ENCODE measurements at places on chromosomes 6 and 20.

- DNase-seq = no peak
Observed at GRCh38 chr6:344816-345340, 46.7 kb upstream of the IRF4 start.

DNA sequence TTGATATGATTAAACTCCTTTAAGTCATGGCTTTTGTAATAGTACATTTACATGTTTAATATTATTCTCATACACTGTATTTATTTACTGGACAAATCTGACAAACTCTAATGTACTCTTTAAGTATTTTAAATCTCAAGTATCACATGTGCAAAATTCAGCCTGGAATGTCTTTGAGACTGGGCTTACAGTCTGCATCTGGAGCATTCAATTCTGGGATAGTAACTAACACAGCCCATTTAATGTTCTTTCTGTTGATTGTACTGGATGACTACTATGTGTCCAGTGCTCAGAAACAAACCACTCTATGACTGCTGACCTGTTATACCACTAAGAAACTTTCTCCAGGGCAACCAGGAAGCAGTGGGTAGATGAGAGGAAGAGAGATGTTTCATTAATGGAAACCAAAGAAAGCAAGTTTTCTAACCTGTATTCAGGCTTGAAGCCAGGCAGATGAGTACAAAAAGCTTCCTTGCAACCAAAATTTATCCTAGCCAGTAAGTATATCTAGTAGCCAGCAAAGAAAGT is 26.8 kb downstream of the FBXL4 start:
- no peak for DNase-seq

- DNase-seq = no peak
Observed at GRCh38 chr6:69022993-69023392, 387.9 kb downstream of the ADGRB3 start.

DNA sequence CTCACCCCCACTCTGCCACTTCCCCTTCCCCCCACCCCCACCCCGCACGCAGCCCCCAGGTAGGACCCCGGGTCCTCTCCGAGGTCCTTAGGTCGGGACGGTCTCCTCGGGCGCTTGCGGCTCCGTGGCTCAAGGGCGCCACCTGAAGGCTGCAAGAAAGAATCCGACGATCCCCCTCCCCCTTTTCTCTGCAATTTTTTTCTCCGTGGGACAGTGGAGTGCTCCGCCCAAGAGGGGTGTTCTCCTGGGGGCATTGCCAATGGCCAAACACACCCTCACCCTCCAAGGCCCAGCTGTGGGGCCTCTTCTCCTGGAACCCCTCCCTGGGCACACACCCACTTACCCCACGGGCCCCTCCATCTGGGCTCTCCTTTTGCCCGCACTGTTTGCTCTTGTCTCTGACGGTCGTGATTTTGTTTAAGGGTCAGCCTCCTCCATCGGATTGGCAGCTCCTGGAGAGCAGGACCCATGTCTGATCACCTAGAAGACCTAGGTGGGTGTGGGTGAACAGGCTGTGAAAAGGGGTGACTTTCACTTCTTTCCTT is 1.1 kb upstream of the TMEM74B start:
- DNase-seq = no peak

DNA sequence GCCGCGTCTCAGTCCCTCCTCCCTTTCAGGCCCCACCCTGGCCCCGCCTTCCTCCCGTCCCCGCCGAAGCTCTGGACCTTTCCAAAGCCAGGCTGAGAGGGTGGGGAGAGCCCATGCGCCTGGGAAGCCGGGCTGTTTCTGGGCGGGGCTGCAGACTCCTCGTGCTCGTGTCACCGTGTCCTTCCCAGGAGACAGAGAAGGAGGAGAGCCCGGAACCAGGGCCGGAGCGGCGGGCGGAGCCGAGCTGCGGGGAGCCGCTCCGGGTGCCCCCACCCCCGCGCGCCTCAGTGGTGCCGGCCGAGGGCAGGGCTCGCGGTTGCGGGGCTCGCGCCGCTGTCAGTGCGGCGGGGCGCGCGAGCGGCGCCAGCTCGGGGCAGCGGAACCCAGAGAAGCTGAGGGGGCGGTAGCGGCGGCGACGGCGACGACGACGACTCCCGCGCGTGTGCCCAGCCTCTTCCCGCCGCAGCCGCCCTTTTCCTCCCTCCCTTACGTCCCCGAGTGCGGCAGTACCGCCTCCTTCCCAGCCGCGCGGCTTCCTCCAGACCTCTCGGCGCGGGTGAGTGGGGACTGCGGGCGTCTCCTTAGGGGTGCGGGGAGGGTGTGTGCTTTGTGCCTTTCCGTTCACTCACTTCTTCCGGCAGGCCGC is at the start of gene RALY:
Gene RALY, plus strand, starts transcription at position 336 of the 646 bp plus-strand sequence. CDS start 78,164 bp downstream, outside the sequence.
- peak; percentile 98 for DNase-seq

DNA sequence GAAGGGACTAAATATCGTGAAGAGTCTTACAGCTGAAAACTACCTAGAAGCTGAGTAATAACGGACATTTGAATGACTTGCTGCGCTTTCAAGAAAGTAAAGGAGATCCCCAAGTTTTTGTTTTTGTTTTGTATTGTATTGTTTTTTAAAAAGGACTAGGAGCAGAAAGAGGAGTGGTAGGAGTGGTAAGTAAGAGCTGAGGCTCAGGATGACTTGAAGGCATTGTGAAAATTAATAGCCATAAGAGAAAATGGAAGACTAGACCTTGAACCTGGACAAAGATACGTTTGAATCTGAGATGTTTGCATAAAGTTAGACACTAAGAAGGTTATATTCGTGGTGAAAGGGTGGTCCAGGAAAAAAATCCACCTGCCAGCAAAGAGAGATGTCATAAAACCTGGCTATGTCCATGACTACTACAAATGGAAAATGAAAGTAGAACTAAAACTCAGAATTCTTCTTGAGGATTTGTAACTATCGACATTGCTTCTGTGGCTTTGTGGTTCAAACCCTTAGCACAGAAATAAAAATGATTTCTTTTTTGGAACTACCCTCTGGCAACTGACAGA is 824.8 kb upstream of the FLRT3 start:
- no peak for DNase-seq

DNA sequence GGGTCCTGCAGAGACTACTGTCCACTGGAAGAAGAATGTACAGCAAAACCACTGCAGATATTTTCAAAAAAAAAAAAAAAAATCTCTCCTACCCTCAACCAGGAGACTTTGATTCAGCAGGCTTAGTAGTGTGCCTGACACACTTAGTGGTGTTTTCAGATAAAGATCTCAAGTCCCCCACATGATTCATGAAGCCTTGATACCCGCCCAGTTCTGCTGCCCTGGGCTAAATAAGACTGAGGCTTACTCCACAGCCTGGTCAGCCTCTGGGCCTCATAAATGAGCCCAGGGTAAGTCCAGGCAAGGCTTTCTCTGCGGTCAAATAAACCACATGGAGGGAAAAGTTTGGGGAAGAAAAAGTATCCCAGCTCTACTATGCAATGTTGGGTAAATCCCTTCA is 222.1 kb upstream of the ARID1B start:
- no peak for DNase-seq

GRCh38 chr6:87293526-87293925 is 28.9 kb upstream of the SMIM8 start:
- DNase-seq = no peak

All from activated naive CD4-positive, alpha-beta T cell (primary cell).